ENCODE measurements at places on chromosomes 1 and 21.

GRCh38 chr1:40849801-40850592 lies 12.2 kb downstream of the CITED4 start:
- peak; percentile 56 for DNase-seq

DNA sequence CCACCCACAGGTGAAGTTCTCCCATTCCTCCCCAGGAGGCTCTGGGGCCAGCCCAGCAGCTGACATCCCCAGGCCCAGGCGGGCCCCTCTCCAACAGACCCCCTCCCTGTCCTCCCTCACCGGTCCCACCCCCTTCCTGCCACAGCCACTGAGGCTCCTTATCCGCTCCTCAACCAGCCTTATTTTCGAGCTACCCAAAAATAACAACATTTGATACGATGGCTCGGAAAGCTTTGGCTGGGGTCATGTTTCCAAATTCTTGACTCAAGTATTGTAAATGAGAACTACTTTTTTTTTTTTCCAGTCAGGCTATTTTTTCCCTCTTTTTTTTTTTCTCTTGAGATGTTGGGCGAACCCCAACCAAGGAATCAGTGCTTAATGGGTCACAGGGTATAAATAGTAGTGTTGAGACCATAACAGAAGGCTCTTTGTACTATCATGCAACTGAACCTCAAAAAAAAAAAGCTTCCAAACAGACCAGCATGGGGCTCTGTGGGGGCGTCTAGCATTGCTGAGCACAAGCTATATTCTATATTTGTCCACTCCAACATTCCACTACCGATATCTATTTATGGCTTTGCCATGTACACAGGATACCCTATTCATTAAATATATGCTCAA lies 27.2 kb downstream of the IRF2BP2 start:
- DNase-seq, result no peak

DNA sequence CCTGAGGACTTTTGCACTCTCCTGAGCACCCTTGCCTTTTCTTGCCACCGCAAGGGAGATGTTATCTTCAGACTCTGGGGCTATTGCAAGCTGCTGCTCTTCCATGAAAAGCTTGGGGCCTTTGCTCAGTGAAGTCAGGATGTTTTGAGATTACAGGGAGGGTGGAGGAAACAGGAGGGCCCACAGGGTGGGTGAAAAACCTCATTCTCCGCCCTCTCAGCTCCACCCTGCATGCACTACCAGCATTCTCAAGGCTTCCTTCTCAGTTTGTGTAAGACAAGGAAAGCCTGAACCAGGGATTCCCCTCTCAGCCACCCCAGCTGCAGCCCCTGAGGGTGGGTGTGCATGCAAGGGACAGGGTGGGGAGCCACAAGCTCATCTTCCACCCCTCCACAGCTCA lies 25.8 kb upstream of the ZNF648 start:
- DNase-seq, result no peak

- no peak for DNase-seq
These were observed 25.6 kb downstream of the SYT11 start for GRCh38 chr1:155884982-155885381.

DNA sequence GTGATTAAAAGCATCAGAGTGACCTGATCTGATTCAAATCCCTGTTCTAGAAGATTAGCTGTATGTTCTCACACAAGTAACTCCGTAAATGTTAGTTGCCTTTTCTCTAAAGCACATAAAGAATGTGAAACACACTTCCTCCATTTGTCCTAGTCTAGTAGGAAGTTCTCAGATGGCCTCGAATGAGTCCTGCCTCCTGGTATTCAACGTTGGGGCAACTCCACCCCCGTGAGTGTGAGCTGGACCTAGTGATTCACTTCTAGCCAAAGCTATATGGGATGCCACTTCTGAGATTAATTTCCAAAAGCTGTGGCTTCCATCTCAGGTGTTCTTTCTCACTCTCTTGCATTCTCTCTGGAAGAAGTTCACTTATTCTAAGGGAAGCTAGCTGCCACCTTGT lies 267.6 kb downstream of the GPATCH2 start:
- DNase-seq, result no peak

DNA sequence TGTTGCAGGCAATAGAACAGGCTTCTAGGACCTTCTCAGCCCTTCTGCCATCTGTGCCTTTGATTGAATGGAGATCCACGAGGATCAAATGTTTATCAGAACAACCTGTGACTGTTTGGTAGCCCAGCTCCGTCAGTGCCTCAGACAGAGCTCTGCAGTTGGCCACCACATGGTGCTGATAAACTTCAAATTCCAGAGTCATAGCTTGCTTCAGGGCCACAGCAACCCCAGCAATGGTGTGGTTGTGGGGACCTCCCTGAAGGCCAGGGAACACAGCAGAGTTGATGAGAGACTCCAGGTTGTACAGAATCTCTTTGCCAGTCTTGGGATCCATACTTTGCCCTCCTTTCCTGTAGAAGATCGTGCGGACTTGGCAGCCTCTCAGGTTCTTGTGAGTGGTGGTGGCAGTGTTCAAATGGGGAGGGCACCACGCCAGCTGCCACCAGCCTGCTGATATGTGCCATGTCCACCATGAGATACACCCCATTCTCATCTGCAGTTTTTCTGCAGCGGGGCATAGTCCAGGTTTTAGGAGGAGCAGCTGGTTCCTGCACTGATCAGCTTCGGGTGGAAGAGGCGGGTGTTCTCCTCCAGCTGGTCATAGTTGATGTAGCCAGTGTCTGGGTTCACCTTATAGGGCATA lies 82.9 kb upstream of the ARTN start:
- DNase-seq, result no peak

DNA sequence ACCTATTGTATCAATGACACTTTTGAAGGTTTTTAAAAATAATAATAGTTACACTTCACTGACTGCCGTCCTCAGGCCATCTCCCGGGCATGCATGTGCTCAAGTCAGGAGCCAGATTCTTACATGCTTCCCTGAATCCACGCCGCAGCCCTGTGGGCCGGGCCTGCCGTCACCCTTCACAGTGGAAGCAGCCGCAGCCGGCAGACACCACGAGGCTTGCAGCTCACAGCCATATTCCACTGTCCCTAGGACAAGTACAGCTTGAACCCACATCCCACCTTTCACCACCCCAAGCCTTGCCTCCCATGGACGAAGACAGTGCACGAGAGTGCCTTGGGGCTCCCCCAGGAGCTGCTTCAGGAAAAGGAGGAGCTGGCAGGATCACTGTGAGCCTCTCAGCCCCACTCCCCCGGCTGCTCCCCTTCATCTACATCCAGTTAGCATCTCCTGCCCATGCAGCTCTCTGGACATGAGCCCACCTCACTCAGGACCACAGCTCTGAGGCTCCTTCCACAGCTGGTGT lies 77.2 kb downstream of the POFUT2 start:
- no peak for DNase-seq

DNA sequence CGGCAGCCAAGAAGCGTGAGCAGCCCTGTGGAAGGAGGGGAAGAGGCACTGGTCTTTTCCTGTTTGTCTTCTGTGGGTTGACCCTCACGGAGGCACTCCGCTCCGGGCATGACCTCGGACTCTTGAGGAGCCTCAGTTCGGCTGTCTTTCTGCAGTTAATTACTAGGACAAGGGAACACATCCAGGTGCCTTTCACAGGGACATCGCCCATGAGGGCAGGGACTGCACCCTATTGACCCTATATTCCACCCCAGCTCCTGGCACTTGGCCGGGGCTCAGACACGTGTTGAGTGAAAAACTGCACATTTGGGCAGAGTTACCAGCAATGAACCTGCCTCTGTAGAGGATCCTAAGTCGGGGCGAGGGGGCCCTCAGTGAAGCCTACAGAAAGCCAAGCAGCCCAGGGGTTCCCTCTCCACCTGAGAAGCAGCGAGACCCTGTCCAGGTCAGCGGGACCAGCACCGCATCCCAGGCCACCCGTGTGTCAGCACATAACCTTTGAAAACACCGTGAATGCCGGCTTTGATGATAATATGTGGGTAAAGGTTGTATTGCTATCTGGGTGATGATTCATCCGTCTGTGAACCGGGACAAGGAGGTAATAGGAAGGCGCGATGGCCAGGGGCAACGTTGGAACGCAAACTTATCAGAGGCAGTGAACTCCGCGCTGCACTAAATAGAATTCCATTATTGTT lies 161.4 kb upstream of the ARHGEF16 start:
- DNase-seq, result no peak

GRCh38 chr1:59323879-59324278 lies 27.0 kb downstream of the FGGY start:
- no peak for DNase-seq

- no peak for DNase-seq
These were observed 20.1 kb downstream of the OR2B11 start for GRCh38 chr1:247437551-247438505.

- DNase-seq, result no peak
These were observed 75.4 kb downstream of the MRPL37 start for GRCh38 chr1:54275349-54275748.

DNA sequence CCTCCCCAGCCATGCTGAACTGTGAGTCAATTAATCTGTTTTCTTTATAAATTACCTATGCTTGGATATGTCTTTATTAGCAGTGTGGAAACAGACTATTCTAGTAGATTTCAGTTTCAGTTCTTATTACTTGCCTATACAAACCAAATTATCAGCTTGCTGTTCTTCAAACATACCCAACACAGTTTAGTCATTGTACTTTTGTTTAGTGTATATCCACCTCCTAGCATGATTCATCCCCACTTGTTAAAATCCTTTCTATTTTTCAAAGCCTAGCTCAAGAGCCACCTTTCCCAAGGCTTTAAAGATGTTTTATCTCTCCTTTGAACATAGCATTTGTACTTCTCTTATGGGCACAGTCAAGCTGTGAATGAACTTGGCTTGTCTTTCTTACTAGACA lies 195.6 kb upstream of the ZRANB2 start:
- no peak for DNase-seq

- no peak for DNase-seq
These were observed 108.7 kb upstream of the IGSF21 start for GRCh38 chr1:17998889-17999288.

DNA sequence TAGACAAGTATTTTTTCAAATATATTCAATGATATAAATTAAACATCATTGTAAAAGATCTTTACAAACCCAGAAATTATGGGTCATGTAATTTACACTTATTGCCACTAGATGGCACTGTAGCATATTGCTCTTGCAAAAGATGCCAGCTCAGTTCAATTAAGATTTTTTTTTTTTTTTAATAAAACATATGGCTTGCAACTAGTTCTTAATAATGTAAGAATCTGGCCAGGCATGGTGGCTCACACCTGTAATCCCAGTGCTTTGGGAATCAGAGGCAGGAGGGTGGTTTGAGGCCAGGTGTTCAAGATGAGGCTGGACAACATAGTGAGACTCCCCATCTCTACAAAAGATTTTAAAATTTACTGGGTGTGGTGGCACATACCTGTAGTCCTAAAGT lies 49.4 kb upstream of the DESI2 start:
- DNase-seq, result no peak

- no peak for DNase-seq
These were observed 15.4 kb downstream of the OVAAL start for GRCh38 chr1:180574031-180574713.

DNA sequence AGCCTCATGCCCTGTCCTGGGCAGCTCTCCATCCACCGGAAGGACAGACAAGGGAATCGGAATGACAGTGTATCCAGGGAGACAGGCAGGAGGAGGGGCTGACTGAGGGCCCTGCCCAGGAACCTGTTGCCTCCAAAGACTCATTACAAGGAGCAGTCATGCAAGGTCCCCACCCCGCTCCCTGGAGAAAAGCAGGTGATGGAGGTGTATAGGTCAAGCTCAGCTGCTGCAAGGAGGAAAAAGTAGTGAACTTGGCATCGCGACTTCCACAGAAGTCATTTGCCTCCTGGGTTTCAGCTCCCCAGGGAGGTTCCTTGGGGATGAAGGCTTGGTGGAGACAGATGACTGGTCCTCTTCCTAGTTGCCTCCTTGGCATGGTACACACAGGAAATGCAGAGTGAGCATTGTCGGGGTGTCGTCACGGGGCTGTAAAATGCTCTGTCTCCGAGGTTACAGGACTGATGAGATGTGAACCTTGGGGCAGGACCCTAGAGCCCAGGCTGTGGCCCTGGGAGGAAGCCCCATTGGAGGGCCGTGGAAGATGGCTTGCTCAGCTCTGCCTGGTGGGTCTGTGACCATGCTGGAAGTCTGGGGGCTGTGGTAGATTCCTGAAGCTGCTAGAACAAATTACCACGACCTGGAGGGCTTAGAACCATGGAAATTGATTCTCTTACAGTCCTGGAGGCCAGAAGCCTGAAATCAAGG lies 219.6 kb upstream of the C1orf174 start:
- DNase-seq, result no peak

- no peak for DNase-seq
These were observed 123.4 kb downstream of the PRDM16 start for GRCh38 chr1:3192361-3192760.

DNA sequence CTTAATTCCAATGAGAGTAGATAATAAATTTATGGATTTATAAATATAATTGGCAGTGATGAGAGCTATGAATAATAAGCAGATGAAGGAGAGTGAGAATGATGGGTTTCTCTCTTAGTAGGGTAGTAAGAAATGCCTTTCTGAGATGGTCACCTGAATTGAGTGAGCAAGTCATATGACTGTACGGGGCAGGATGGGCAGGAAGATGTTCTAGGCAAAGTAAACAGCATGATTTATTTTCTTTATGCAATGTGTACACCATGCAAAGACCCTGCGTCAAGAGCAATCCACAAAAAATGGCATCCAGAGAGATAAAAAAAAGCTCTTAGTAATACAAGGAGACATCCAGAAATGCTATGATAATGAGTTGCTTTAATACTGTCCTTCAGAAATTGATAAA lies 409.9 kb downstream of the HLX start:
- no peak for DNase-seq

- DNase-seq, result no peak
These were observed 81.6 kb upstream of the TMEM51 start for GRCh38 chr1:15071936-15072335.

DNA sequence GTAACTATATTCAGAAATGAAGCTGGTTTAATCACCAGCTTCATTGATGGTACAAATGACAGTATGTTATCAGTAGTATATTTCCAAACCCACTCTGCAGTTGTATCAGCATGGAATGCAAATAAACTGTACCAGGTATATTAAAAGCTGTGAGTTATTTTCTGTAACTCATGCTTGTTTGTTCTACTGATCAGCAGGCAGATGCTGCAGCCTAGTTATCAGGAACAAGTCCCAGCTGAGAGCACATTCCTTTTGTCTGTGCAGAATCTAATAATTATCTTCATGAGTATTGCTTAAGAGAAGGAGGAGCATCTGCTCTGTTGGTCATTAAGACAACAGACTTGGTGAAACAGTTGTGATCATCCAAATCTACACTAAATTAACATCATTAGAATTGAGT lies 1331.1 kb downstream of the MRPL39 start:
- DNase-seq, result no peak

GRCh38 chr1:46562498-46562897 lies 11.1 kb upstream of the KNCN start:
- DNase-seq, result no peak

- DNase-seq, result no peak
These were observed 63.5 kb downstream of the ETS2 start for GRCh38 chr21:38869196-38869595.

Data from NT2/D1 (cell line).